ENCODE measurements at places on chromosomes 6 and 20.

GRCh38 chr20:44217342-44218092, 6.9 kb upstream of the OSER1 start:
- DNase-seq: peak; percentile 72

- DNase-seq: no peak
Measured at GRCh38 chr6:158039571-158040050, 57.9 kb downstream of the SYNJ2 start.

DNA sequence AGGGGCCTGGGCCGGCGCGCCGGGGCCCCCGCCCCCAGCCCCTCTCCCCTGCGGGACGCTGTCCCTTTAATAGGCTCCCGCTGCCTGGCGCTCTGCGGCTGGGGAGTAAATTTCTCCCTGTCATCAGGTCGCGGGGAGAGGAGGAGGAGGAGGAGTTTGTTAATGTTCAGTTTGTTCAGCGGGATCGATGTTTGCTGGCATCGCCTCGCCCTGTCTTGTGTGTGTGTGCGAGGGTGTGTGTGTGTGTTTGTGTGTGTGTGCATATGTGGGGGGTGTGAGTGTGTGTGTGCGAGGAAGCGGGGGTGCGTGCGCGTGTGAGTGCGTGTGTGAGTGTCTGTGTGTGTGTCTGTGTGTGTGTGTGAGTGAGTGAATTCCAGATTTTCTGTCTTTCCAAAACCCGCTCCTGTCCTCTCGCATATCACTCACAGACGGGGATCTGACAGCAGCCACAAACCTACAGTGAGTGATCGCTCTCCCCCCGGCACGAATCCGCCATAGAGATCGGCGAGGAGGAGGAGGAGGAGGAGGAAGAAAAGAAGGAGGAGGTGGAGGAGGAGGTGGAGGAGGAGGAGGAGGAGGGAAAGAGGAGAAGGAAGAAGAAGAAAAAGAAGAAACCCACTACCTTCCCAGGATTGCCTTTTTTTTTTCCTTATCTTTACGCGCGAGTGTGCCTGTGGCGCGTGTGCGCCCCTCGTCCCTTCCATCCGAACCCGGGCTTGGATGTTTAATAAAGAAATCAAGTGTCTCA, at the start of gene TSHZ2:
Gene TSHZ2 (plus strand): TSS at position 169 of the 748 bp plus-strand sequence. CDS start 936 bp downstream, outside the sequence.
- DNase-seq: no peak

DNA sequence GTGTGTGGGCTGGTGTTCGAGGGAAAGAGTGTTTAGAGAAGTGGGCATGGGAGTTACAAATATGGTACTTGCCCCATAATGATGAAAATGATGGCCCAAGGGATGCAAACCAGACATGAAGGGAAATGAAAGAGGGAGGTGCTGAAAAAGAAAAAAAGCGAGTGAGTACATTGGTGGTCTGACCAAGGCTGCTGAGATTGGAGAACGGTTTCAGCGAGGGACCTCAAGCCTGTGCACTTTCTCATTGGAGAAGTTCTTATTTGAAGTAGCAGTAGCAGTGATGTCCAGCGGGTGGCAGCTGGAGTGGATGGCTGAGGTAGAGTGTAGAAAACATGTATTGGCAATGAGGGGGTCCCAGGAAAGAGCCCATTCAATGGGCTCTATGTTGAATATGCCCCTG, 54.8 kb downstream of the TNFAIP3 start:
- DNase-seq: no peak

- DNase-seq: no peak
Measured at GRCh38 chr20:53658322-53658721, 64.7 kb upstream of the ZNF217 start.

GRCh38 chr6:67353861-67354260, 1281.2 kb upstream of the ADGRB3 start:
- no peak for DNase-seq

GRCh38 chr6:54805077-54805476, 41.5 kb upstream of the FAM83B start:
- no peak for DNase-seq

- no peak for DNase-seq
Measured at GRCh38 chr20:25252686-25253421, 5.0 kb downstream of the PYGB start.

DNA sequence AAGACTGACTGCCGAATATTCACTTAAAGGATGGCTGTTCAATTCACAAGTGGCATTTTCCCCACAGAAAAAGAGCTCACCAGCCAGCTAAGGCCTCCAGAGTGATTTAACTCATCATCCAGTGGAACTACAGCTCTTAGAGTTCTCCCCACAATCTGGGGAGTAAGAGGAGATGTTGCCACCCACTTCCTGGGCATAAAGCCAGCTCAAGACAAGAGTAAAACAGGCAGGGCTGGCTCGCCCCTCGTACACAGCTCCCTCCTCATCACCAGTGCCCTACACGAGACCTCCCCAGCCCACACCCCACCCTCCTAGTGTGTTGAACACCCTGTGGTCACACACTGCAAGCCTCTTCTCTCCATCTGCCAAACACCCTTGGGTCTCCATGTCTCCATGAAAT, 47.2 kb upstream of the IPCEF1 start:
- DNase-seq: no peak

- DNase-seq: no peak
Measured at GRCh38 chr20:22303523-22303922, 280.8 kb downstream of the FOXA2 start.

DNA sequence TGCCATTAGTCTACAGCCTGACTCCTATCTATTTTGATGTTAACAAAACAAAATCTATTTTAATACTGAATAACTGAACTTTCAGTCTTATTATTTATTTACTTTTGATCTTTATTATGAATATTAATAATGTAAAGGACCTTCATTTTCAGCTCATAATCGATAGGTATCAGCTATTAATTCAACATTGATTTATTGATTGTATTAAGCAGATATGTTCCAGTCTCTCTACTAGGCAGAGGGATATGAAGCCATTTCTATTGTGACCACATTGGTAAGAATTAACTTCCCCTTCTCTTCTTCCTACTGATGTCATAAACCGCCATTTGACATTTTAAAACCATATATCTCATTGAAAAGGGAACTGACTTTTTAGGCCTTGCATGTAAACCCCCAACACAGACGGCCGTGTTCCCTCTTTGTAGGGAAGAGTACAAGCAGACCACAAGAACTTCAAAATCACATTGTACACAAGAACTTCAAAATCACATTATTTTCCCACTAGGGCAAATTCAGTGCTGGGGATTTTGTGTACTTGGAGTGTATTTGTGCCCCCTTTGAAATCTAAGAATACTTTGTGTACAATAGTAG, 69.5 kb upstream of the FABP7 start:
- DNase-seq: peak; percentile 4
